Stimulated activated CD8-positive, alpha-beta memory T cell treated with anti-CD3 and anti-CD28 coated beads, Interleukin-7, amount 100 ng/mL, for 1 hour (primary cell): ENCODE measurements at places on chromosomes 12 and 14.

DNA sequence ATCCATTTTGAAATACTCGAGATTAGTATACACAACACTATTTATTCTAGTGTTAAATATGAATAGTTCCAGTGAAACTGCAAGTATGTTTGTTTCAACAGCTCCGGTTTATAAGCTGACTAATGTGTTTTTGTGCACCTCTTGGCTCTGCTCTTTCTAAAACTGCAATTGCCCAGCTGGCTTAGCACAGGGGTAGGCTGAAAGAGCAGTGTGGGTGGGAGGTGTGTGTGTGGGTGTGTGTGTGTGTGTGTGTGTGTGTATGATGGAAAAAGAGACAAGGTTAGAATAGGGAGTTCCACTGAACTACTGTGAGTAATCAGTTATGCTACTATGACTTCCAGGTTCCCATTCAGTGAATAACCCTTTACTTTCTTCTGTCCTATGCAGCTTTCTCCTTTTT lies 37.8 kb upstream of the DDHD1 start:
- DNase-seq: no peak

DNA sequence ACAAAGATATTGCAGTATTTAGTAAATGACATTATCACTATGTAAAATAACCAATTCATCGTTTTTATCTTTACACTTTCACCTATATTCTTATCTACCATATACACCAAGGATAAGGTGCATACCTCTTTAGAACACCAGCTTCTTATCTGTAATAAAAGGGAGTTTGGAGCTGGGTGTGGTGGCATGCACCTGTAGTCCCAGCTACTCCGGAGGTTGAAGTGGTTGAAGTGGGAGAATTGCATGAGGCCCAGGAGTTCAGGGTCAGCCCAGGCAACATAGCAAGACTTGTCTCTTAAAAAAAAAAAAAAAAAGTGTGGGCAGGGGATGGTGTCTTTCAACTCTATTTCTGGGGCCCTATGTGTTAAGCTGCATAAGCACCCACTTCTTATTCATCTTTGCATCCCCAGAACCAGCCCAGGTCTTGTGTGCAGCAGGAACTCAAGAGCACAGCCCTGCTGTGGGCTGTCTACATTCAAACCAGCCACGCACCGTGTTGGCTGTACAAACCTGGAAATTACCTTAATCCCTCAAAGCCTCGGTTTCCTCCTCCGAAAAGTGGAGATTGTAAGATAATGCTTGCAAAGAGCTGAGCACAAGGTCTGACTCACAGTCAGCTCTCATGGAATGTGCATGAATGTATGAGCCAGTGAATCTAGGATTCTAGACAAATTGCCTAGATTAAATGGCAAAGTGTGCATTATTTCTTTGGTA lies 256.6 kb upstream of the FOXN3 start:
- DNase-seq: no peak

- DNase-seq: no peak
Observed at GRCh38 chr12:117850048-117850447, 118.7 kb downstream of the KSR2 start.

- no peak for DNase-seq
Observed at GRCh38 chr14:65981192-65981843, 504.9 kb upstream of the CCDC196 start.

- no peak for DNase-seq
Observed at GRCh38 chr14:22598896-22599244, 770 bp downstream of the ABHD4 start.

DNA sequence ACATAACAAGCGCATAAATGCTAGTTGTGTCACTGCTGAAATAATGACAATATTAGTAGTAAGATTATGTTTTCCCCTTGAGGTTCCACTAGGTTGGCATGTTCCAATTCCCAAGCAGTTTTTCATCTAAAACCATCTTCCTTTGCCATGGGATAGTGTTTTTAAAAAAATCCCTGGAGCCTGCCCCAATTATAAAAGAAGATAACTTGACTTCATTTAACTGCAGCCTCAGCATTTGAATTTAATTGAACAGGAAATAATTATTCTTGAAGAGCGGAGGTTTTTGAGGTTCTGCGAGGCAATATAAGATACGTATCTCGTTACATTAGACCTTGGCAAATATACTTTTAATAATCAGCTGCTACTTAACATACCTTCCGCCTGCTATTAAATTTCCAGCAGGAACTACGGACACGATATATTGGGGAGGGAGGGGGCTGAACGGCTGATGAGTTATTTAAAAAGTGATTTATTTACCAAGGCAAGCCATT lies 65.2 kb upstream of the HSPB8 start:
- DNase-seq: no peak

DNA sequence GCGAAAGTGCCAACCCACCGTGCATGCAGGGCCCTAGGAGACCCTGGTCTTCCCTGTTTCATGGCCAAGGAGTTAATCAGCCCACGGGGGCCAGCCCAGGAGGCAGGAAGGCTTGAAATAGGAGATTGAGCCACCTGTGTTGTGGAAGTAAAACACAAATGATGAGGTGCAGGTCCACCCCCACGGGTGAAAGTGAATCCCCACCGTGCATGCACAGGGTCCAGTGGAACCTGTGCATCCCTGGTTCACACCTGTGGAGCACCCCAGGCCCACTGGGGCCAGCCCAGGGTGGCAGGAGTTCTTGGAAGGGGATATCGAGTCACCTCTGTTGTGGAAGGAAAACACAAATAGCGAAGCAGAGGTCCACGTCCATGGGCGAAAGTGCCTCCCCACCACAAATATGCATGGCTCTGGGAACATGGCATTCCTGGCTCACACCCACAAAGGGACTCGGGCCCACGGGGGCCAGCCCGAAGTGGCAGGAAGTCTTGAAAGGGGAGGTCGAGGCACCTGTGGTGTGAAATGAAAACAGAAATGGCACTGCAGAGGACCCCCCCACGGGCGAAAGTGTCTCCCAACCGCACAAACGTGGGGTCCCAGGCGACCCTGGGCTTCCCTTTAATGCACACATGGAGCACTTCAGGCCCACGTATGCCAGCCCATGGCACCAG lies 381.5 kb downstream of the ALG10 start:
- DNase-seq: no peak

DNA sequence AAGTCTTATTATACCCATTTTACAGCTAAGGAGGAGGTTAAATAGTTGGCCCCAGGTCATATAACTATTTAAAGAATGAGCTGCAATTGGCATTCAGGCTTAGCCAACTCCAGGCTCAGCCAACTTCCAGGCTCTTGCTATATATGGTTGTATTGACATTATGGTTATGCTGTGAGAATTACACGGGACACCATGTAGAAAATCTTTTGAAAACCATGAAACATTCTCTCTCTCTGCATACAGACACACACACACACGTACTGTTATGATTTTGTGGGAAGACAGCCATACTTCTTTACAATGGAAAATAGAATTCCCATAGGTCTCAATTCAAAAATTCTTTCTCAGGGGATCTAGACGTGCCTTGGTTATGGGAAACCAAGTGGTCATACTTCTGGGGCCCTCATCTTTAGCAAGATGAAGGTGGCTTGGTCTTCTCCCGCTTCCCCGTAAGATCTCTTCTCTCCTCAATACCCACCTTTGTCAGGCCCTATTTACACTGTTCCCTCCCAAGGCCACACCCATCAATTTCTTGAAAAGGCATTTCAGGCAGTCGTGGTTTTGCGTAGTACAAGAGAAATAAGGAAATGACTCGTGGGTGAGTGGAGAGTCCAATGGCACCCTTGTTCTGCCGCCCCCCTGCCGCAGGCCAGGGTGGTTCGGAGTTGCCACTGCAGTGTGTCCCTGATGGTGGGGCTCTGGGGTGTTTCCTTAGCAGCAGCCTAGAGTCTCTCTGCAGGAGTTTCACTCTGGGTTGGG lies 10.0 kb upstream of the GPRC5A start:
- DNase-seq: no peak

DNA sequence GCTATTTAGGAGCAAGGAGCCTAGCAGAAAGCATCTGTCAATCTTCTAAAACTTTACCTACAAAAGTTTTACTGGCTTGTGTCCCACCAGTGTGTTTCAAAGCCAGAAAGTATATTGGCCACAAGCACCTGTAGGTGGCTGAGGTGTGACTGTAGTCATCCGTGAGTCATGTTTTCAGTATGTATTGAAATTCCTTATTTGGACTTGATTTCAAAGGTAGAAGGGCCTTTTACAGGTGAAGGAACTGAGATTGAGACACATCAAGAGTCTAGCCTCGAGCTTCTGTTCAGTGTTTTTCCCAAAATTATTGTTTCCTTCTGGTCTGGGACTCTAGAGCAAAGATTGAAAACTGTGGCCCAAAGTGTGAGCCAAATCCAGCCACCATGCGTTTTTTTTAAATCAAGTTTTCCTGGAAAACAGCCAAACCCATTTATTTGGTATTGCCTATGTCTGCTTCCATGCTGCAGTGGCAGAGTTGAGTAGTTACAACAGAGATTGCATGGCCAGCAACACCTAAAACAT lies 195.3 kb upstream of the BCL2L14 start:
- no peak for DNase-seq

DNA sequence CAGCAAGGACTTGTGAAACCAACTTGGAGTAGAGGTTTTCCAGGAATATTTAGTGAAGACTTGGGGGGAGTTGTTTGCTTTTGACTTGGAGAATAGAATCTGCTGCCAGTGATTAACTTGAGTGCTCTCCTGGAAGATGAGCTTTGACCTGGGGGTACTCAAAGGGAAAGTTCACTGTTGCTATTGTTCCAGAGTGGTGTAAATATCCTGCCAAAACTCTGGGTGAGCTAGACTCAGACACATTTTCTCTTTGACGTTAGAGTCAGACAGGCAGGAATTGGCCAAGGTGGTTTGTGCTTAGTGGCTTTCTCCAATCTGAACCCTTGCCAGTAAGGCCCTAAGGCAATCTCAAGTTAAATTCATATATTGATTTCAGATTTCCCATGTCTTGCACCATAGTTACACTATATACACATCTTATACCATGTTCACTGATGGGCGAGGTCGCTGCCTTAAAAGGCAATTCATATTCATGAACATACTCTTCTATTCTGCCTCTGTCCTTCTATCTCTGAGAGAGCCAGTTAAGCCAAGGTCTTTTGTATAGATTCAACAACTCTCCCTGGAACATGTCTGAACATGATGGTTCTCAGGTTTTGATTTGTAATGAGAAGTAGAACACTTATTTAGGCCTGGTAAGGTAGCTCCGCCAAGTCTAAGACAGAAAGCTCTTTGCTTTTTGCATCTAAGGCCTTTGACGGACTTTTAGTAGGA lies 204.6 kb upstream of the SLC38A2 start:
- DNase-seq: no peak

GRCh38 chr12:110768960-110769359 lies 26.3 kb upstream of the PPP1CC start:
- DNase-seq: no peak

DNA sequence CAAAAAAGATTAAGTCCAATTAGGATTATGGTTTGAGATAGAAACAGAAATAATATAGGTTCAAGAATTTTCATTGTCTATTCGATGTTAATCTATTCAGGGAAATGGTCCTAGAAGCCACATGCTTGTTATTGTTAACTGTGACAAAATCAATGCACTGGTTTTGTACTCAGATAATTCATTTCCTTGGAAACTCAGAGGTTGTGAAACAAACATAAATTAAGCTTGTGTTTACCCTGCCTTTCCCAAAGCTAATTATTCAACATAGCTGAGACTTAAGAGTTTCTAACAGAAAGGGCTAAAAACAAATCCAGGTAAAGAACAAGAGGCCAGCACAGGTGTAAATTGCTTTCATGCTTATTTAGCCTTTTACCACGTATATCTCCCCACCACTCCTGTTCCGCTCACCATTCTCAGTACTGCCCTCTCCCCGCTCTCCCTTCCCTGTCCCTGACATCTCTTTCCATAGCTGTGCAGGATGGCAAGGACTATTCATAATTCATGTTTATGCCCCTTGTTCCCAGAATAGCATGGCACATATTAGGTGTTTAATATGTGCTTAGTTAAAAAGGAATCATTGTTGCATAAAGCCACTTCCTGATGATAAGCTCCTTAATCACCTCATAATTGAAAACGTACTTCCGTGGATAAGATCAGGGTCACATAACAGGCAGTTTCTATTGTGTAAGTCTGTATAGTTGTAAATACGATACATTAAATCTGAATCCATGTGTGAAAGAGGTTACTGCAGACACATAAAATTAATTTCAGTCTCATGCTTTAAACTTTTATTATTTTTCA lies 131.8 kb upstream of the USP15 start:
- no peak for DNase-seq

DNA sequence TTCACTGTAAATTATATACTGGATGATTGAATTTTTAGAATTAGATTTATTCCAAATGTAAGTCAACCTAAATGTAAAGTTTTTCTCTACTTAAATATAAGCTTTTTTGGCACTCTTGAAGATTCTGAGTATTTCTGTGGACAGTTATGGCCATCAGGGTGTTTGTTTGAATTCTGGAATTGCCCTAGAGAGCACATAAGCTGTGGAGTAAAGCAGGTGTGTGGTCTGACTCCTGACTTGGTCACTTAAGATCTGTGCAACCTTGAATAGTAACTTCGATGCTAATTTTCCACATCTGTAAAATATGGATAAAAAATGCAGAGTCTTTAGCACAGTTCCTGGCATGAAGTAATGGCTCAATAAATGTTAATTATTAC lies 64.4 kb downstream of the FUT8 start:
- DNase-seq: no peak

DNA sequence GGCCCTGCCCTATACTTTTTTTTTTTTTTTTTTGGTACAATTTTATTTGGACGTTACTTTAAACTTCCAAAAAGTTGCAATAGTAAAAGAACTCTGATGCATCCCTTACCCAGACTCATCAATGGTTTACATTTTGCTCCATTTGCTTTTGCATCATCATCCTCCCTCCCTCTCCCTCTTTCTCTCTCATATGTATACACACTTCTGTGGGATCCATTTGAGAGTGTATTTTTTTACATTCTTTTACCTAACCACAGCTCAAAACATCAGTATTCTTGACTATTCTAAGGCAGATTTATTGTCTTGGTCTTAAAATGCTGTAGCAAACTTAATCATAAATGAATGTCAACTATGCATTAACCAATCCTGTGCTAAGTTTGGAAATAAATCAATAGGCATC lies 111.6 kb downstream of the PRICKLE1 start:
- DNase-seq: no peak

DNA sequence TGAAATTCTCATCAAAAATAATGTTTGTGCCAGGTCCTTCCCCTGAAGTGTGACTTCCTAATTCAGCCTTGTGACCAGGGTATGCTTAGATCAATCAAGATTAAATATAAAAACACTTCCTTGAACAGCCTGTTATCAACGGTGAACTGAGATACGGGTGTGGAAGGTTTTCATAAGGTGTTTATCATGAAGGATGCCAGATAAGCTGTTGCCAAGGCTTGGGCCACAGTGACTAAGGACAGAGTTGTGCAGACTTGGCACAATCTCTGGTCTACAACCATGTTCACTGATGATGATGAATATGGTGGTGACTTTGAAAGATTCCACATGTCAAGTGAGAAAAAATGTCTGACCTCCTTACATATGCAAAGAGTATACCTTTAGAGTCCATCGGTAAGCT lies 51.3 kb upstream of the LIN7A start:
- DNase-seq: no peak

- DNase-seq: no peak
Observed at GRCh38 chr14:93984070-93984469, 7.7 kb upstream of the ASB2 start.
